ENCODE measurements at places on chromosomes 13 and 19.

- no peak for DNase-seq
Measured at GRCh38 chr13:21996049-21996448, 325.2 kb downstream of the FGF9 start.

DNA sequence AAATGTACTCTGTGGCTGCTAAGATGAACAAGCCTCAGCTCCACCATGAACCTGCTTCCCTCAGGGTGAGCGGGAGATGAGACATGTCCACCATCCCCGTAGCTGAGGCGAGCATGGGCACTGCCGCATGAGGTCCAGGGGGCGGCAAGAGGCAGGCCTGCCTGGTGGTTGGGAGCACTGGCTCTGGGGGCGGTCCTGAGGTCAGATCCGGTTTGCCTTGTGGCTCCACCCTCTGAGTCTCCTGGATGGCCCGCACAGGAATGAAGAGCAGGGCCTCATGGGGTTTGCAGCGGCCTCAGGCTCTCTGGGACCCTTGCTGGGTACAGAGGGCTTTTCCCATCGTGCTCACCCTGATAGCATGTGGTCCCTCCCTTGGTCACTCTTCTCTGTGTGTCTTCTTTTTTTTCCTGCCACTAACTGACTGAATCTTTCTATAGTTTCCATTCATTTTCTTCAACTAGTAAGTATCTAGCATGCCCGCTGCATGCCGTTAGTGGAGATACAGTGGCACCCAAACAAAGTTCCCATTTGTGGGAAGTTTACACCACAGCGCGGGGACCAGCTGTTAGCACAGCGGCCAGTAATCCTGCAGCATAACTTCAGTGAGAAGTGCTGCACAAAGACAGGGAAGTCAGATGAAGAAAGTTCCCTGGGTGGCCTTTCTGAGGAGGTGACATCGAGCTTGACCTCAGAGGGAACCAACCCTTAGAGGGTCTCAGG lies 37.3 kb downstream of the CAPN12 start:
- no peak for DNase-seq

- no peak for DNase-seq
Measured at GRCh38 chr19:42115219-42115618, 17.0 kb downstream of the POU2F2 start.

- DNase-seq, result no peak
Measured at GRCh38 chr13:75299246-75299645, 182.7 kb downstream of the TBC1D4 start.

- DNase-seq, result no peak
Measured at GRCh38 chr19:15264933-15265206, 32.6 kb upstream of the EPHX3 start.

- DNase-seq, result peak; percentile 20
Measured at GRCh38 chr19:44552324-44552723, 22.8 kb upstream of the CEACAM20 start.

- DNase-seq, result no peak
Measured at GRCh38 chr19:15466851-15467733, 2.7 kb upstream of the RASAL3 start.

- DNase-seq, result no peak
Measured at GRCh38 chr19:6739883-6740588, 556 bp downstream of the TRIP10 start.

DNA sequence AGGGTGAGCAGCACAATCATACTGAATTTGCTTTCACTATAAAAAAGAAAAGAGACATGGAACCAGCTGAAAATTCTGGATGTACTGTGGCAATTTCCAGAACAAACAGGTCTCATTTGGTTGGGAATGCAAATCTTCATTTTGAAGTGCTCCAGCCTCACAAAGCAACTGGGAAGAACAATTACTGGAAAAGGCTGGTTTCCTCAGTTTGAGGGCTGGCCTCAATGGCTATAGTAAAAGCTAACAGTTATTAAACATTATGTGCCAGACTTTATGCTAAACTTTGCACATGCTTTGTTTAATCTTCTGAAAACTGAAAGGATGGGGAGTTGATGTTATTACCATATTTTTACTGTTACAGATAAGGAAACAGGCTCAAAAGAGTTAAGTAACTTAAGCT lies 3.0 kb downstream of the OBI1 start:
- no peak for DNase-seq

DNA sequence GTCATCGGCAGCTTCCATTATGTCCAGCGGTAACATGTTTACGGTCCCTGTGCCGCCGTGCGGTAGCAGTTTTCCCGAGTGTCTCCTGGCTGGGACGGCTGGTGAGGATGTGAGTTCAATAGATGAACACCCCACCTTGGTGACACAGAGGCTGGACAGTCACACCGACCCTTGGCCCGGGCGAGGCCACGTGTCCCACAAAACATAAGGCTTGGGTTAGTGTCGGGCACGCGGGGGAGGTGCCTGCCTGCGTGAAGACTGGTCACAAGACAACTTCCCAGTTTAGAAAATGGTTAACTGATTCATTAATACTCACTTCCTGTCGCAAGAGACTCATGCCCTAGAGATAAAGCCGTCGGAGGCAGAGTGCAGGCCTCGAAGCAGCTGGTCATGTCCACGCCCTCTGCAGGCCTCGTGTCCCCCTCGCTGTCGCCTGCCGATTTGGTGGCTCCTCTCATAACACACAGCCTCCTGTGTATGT lies 17.2 kb downstream of the RASA3 start:
- DNase-seq, result peak; percentile 53

DNA sequence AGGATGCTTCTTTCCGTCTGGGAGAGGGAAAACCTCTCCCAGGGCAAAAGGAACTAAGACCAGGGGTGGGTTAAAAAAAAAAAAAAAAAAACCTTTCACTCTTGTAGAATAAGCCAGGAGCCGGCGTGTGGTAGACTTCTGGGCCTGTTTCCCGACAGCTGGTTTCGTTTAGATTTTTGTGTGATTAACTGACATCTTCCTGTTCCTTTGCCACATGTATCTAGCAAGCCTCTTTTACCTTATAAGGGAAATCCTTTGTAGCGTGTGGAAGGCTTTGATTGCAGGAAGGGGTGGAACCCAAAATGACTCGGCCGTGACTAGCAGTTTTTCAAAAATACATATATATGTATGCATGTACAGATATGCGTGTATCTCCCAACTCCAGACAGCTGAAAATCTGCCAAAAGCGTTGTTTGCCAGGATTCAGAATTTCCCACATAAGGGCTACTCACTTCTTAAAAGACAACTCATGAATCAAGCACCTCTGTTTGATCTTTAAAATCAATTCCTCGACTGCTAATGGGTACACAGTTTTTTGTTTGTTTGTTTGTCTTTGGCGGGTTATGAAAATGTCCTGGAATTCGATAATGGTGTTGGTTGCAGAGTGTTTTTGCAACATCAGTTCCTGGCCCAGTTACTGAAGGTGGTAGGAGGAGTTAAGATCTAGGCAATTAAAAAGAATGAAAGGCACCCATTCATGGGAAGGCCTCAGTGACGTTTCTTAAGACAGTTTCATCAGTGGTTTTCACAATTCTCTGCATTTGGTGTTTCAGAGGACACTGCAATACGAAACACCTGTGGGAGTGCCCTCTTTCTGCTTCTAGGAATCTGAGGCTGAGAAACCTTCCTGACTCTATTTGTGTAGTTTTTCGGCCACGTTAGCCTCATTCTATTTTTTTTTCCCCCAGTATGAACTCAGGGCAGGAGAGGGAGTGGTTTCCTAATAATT lies 2.7 kb downstream of the TPM4 start:
- DNase-seq, result peak; percentile 81

GRCh38 chr19:1066748-1067340 lies at the start of gene ARHGAP45:
Gene ARHGAP45, plus strand, starts transcription at chr19:1067167. Its CDS starts 239 bp downstream, at chr19:1067406.
- no peak for DNase-seq

DNA sequence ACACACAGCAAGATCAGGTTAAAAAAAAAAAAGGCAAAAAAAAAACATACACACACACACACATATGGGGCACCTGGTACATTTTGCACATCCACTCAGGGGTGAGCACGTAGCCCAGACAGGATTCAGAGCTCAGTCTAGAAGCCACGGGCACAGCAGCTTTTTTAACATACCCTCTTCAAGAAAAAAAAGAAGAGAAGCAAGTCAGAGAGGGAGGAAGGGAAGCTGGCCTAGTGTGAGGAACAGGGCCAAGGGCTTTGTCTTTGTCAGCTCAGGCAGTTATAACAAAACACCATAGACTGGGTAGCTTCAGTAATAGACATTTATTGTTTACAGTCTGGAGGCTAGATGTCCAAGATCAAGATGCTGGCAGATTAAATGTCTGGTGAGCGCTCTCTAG lies 2.3 kb upstream of the TPM4 start:
- DNase-seq, result no peak

GRCh38 chr13:44299152-44299943 lies 74.3 kb upstream of the SERP2 start:
- no peak for DNase-seq

- no peak for DNase-seq
Measured at GRCh38 chr19:19006213-19006612, 27.1 kb downstream of the SUGP2 start.

DNA sequence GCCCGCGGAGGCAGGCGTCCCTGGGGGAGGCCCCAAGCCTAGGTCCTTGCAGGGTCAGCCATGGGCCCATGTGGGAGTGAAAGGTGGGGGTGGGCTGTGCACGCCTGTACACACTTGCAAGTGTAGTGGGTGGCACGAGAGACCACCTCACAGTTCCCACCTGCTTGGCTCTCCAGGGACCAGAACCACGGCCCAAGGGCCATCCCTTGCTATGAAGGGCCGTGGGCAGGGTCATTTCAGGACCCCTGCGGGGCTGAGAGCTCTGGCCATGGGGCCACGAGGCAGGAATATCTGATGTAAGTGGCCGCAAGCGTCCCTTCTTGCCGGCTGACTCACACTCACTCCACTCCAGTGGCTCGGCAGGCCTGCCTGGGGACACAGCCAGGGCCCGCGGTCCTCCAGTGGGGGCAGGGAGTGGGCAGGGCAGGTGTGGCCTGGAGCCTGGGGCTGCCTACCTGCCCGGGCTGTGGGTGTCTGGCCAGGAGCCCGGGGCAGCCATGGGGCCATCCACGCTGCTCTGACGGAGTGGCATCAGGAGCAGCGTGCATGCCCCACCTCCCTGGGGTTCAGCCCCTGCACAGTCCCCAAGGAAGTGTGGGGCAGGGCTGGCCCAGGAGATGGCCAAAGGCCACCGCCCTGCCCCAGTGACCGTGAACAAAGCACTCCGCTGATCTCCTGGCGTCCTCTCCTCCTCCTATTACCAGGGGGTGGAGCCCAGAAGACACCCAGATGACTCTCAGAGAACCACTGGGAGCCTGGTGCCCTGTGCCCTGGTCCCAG lies 8.6 kb upstream of the MKNK2 start:
- peak; percentile 67 for DNase-seq

DNA sequence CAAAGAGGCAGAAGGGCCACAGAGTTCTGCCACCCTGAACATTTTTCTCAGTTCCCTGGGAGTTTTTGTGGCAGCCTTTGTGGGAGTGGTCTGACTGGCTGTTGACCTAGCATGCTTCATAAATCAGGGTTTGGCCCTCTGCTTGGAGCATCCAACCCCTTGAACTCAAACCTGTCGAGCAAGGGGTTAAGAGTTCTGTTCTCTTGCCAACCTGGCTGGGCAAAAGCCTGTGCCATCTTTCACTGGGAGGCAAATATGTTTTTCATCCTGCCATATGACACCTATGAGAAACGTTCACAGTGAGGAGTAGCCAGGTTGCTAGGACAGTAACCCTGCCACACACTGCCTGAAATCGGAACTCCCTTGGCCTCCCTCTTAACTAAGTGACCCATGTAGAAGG lies 7.7 kb upstream of the TEX26 start:
- no peak for DNase-seq

- DNase-seq, result no peak
Measured at GRCh38 chr13:107233541-107233940, 665.6 kb upstream of the ARGLU1 start.

DNA sequence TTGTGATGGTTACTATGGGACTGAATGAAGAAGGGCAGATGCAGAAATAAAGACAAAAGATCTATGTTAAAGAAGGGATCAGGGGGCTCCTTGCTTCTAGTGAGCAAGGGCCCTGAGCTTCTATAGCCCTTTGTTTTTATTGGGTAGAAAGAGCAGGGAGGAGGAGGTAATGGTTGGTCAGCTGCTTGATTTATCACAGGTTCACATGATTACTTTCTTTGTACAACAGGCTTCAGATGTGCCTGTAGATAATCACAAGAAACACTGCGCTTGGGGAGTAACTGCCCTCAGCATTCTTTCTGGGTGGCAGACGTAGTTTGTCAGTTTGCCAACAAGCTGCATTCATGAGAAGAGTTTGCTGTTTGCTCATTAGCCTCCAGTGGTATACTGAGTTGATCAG lies 4.8 kb upstream of the ZNF439 start:
- DNase-seq, result peak; percentile 24

GRCh38 chr13:39034085-39034484 lies 3.8 kb downstream of the PROSER1 start:
- no peak for DNase-seq

GRCh38 chr19:4136680-4137088 lies 12.8 kb upstream of the MAP2K2 start:
- DNase-seq, result no peak

DNA sequence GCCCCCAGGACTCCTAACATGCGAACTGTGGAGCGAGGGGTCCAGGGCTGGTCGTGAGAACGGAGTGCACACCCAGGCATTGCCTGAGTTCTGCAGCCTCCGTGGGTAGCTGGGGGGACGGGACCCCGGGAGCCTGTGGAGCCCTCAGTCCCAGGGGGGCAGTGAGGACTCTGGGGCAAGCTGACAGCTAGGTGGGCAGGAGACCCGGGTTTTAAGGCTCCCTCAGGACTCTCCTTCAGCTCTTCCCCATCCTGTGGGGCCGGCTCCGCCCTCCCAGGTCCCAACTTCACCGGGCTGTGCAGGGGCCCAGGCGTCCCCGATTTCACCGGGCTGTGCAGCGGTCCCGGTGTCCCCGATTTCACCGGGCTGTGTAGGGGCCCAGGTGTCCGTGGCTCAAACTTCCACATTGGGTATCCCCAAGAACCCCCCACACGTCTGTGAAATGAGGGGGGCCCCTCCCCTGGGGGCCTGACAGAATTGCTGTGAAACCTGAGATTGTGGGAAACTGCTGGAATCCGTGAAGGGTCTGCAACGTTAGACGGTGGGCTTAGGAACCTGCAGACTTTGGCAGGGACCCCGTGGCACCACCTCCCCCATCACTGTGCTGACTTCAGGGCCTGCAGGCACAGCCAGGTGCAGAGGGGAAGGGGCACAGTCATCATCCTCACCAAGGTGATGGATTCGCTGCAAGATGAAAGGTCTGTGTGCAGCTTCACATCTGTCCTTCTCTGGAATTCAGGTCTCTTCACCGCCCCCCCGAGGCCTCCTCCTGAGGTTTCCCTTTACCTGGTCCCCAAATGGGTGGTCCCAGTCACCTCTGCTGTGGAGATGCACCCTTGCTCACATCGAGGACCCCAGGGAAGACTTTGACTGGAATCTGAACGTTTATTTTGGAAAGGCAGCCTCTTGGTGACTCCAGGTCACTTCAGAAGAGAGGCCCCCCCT lies 73.2 kb upstream of the MCF2L start:
- no peak for DNase-seq
